Cortex of kidney (tissue), 1 donor: ENCODE measurements at places on chromosomes 13 and 19.

DNA sequence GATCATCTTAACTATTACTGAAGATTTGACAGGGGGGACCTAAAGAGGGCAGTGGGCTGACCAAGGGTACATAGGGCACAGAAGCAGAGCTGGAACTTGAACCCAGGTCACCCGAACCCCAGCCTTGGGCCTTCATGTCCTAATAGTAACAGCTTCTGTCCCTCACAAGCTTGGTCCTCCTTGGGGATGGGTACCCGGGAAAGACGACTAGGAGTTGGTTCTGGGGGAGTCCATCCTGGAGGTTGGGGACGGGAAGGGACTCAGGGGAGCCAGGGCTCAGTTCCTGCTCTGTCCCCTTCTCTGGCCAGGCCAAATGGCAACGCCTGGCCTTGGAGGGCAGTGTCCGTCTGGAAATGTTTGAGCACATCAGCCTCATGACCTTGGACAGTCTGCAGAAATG is 39.6 kb upstream of the CYP4F8 start:
- DNase-seq = no peak

DNA sequence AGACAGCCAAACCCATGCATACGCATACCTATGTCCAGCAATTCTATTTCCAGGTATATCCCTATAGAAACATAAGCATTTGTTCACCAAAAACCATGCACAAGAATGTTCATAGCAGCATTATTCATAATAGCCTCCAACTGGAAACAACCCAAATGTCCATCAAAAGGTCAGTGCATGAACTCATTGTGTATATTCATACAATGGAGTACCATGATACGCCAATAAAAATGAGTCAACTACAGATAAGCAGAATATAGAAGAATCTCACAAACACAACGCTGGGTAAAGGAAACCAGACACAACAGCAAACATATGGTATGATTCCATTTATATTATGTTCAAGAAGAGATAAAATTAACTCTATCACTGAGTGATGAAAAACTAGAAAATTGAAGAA is 23.8 kb downstream of the DEDD2 start:
- DNase-seq = no peak

- DNase-seq = no peak
Observed at GRCh38 chr13:81442904-81443303, 1102.0 kb upstream of the SPRY2 start.

DNA sequence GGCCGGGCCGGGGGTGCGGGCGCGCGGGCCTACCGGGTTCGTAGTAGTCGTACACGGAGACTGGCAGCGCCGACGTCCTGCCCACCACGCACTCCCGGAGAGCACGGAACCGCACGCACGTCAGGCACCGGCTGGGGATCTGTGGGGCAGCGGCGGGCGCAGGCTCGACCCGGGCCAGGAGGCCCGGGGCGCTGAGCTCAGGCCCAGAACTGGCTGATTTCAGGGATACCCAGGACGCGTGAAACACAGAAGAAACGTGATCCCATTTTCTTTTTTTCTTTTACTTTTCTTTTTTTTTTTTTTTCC is 9.0 kb downstream of the F2RL3 start:
- DNase-seq = no peak

DNA sequence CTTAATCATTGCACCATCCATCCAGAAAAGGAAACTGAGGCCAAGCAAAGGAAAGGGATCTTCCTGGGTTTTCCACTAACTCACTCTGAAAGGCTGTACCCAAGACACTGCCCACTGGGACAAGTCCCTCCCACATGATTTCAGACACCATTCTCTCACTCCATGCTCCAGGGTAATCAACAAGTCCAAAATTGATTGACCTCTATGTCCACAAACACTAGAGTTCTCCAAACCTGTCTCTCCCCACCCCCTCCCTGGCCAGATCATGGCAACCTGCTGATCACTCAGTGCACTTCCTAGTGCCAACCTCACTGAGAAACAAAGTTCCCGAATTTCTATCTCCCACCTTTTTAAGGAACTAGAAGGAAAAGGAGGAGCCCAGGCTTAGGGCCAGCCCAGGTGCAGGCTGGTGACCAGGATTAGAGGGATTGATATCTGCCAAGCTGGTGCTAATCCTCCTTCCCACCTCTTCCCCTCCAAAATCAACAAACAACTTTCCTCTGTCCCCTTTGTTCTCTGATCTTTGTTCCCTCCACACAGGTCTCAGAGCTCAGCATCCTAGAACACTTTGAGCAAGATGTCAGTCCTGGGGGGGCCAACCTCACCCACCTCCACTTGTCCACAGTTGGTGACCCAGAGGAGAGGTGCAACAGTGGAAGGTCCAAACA is 2.4 kb upstream of the CYP2A13 start:
- no peak for DNase-seq

DNA sequence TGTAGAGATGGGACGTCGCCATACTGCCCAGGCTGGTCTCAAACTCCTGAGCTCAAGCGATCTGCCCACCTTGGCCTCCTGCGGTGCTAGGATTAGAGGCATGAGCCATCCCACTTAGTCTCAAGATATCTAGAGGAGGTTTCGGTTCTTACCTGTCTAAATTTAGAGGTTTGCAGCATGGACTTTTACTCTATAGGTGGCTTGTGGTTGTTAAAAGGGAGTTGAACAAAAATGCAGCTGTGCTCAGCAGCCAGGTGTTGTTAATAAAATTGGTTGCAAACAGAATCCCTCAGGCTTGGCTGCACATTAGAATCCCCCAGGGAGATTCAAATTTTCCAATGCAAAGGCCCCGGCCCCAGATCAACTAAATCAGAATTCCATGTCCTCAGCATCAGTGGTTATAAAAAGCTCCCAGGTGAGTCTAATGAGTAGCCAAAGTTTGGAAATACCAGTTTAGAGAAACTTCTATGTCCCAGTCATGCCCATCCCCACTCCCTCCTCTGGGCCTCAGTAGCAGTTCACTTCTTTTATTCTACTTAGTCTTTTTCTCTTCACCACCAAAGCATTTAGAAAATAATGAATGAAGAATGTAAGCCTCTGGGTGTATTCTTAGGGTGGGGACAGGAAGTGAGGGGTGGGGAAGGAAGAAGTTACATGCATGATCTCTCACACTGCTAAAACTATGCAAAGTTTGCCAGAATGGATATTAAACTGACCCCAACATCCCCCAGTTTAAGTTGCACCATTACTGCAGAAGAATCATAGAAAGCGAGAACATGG is 471.0 kb downstream of the COG6 start:
- DNase-seq = no peak

DNA sequence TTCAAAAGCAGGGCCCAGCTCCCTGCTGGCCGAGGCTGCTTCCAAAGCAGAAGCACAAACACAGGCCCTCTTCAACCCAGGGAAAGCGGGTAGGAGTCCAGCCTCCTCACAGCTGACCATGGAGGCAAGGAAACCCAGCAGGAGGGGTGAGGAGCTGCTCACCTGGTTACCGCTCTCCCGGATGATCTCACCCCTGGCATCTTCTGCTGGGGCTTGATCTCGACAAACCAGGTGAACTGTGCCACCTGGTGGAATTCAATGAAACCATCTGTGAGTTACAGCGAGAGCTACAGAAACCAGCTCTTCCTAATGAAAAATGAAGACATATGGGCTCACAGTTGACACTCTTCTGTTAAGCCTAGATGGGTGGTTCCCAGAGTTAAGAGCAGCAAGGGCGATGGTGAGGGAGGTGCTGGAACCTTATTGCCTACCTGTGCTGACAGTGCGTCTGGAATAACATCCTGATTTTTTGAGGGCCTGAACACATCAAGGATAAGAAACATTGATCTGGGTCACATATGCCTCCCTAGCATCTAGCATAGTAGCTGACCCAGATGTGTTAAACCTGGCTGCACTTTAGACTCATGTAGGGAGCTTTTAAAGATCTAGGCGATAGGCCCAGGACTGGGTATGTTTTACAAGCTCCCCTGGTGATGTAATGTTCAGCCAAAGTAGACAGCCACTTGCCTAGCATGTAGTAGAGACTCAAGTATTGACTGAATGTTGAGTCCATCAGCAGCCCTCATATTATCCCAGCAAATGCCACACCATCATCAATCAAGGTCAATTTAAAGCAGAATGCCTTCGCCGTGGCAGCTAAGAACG is 6.1 kb downstream of the DHRS12 start:
- DNase-seq = no peak

- no peak for DNase-seq
Observed at GRCh38 chr13:48249018-48249417, 16.0 kb downstream of the ITM2B start.

DNA sequence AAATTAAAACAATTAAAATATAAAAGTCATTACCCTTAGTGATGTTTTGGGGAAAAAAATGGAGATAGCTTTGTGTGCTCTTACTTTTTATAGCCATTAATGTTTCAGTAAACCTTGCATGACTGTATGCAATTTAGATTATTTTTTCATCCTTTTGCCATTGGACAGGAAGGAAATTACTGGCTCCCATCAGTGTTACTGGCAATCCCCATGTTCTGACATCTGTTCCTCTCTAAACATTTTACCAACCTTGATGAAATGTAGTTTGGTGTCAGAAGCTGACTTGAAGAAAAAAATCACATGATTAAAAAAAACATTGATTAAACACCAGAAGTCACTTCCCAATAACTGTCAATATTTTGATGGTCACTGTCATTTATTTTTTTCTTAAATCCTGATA is 52.3 kb upstream of the ZNF536 start:
- DNase-seq = no peak

- DNase-seq = no peak
Observed at GRCh38 chr13:106575896-106576295, 8.0 kb upstream of the ARGLU1 start.

DNA sequence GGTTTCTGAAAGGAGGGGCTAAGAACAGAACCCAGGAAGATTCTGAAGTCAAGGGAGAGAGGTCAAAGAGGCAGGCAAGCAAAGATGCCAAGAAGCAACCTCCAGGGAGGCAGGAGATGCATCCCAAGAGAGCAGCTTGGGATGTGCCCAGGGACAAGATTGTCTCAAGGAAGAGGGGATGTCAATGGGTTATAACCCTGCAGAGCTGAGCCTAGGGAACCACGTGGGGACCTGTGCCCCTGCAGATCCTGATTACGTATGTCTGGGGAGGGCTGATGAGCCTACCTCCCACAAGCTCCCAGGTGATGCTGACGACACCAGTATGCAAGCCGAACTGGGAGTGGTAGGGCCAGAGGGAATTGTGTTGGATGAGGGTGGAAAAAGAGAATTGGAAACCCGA is 70.9 kb upstream of the IRS2 start:
- no peak for DNase-seq

- DNase-seq = no peak
Observed at GRCh38 chr13:28336193-28336657, 158.7 kb downstream of the FLT1 start.

DNA sequence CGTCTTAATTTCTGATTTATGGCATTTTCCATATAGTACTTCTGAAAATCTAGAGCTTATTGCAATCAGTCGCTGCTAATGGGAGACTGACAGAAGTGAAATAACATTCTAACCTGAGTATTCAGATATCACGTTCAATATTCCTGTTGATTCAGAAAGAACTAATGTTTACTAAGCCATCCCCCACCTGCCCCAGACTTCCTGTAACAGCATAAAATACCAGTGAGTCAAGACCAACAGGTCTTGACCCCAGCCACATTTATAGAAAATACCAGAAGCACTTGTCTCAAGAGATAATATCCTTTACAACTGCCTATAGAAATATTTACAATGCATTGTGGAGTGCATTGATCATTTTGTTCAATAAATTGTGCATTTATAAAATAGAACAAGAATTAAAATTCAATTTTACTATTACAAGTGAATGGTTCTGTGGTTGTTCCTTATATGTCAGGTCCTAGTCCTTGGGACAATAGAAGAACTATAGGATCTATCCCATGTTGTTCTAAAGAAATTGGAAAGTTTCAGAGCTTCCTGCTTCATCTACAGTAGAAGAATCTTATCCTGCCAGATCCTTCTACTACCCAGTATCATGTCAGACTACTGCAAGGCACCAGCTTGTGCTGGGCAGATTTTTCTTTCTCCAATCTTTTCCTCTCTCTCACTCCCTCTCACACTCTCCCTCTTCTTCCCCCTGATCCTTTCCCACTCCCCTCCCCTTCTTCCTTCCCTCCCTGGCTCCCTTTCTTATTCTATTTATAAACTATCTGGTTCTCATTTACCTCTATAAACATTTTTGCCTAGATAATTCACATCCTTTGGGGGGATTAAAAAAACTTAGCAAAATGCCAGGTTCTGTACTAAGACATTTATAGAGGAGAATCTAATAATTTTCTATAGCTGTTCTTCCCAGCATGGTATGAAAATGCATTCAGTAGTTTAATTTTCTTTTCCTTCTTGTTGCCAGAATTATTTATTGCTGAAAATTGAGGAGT is 629.9 kb downstream of the DIAPH3 start:
- no peak for DNase-seq

GRCh38 chr13:104616990-104617389 is 1550.8 kb upstream of the SLC10A2 start:
- DNase-seq = no peak

DNA sequence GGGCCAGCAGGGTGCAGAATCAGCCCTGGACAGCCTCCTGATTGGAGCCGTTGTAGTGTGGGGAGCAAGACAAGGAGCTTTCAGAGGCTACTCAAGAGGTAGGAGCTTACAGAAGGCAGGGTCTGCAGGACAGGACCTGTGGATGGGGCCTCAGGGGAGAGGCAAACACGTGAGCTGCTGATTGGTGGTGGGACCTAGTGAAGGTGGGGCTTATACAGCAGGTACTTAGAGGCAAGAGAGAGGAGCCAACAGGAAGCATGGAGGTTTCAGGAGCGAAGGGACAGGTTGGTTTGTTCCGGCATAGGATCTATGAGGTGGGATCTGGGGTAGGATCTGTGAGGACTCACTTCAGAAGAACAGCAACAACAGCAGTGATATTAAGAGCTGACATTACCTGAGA is 32.4 kb downstream of the ZSWIM4 start:
- DNase-seq = no peak

DNA sequence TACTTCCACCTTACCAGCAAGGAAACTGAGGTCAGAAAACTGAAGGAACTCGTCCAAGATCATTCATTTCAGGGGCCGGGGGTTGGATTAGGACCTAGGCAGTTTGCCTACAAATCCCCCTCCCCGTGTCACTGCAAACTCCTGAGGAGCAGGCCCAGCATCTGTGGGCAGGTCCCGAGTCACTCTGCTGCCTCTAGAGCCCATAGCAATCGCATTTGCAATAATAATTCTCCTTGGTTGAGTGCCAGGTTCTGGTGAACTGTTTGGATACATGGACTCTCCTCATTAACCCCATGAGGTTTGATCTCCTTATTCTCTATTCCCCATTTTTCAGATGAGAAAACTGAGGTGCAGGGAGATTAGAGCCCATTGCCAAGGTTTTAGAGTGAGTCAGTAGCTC is 903 bp downstream of the PIN1 start:
- DNase-seq = no peak

- DNase-seq = no peak
Observed at GRCh38 chr13:36031490-36031889, 99.7 kb downstream of the DCLK1 start.
